ENCODE measurements at places on chromosomes 13 and 19.

DNA sequence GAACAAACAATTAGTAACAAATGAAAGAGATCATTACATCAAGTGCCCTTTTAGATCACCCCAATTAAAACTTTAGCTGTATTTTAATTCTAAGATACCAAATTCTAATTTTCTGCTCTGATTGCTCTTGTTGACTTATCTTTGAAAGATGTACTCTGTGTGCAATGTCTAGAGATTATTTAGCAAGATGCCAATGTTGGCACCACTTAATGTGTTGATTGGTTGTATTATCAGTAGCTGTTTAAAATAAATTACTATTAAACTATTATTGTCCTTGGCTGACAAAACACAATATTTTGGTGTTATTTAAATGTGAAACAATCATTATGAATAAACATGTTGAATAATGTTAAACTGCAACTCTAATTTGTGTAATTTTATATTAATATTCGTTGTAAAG lies 386.0 kb downstream of the DACH1 start:
- DNase-seq, result no peak

DNA sequence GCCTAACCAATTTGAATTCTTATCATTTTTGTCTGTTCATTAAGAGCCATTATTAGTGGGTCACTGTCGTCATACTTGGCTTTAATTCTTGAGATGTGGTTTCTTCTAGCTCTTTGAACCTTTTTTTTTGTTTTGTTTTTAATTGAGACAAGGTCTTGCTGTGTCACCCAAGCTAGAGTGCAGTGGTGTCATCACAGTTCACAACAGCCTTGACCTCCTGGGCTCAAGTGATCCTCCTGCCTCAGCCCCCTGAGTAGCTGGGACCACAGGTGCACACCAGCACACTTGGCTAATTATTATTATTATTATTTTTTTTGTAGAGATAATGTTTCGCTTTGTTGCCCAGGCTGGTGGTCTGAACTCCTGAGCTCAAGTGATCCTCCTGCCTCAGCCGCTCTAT lies 25.8 kb upstream of the LDLR start:
- no peak for DNase-seq

GRCh38 chr13:46556418-46556779 lies 3.4 kb downstream of the LRCH1 start:
- DNase-seq, result no peak

DNA sequence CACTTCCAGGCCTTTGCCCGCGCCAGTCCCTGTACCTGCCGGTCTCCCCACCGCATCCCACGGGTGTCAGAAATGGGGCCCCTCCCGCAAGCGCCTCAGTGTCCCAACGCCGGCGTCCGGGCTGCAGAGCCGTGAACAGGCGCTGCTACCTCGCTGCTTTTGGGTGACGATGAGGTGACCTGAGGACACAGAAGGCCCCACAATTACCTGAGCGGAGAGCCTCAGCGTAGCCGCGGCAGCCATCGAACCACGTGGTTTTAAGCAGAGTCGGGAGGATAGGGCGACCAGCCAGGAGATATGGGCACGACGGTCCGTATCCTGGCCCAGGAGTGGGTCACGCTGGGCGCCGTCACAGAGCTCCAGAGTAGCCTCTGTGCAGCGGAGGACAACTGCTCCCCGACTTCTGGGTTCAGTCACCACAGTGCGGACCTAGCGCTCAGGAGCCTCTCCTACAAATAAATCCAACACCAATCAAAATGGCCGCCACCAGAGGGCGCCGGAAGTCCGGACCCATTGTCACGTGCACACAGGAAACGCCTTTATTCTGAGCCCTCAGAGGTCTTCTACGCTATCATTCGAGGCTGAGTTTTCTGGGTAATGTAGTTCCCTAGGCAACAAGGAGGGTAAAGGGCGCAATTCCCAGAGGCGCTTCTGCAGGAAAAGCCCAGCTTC lies at the start of gene ZNF814:
Gene ZNF814, minus strand, starts transcription at position 478 of the 672 bp plus-strand sequence. Its CDS starts 235 bp downstream, at position 243.
- DNase-seq, result peak; percentile 84

DNA sequence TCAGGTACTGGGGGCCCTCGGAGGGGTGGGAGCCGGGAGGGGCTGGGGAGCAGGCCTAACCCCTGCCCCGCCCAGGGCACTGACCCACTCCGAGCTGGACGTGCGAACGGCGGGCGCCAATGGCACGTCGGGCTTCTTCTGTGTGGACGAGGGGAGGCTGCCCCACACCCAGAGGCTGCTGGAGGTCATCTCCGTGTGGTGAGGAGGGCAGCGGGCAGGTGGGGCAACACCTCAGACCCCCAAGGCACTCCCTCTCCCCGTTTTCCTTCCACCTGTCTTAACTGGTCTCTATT lies 18.2 kb downstream of the HPN start:
- no peak for DNase-seq

GRCh38 chr13:50537029-50537428 lies 306.5 kb downstream of the DLEU7 start:
- no peak for DNase-seq

DNA sequence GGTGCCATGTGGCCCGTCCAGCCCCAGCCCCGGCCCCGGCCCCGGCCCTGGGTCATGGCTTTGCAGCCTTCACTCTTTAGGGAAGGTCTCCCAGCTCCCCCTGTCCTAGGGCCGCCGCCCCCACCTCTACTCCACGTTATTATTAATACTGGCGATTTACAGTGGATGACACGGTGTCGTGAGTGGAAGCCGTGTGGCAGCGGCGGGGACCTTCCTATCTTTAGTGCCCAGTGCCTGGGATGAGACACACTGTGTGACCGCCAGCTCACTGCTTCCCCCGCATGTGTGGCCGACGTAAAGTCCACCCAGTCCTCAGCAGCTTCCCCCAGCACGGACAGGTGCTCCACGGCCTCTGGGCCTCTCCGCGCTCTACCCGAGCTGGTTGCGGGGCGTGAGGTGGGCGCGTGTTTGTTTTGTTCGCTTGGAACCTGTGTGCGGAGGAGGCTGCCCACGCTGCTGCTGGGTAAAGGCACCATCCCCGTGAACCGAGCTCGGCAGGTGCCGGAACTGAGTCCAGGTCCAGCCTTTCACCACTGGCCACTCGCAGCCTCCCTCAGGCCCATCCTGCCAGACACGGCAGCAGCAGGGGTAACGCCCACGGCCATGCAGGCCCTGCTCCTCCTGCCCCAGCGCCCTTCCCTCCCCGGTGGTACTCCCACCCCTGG lies 70.9 kb upstream of the MCF2L start:
- no peak for DNase-seq

DNA sequence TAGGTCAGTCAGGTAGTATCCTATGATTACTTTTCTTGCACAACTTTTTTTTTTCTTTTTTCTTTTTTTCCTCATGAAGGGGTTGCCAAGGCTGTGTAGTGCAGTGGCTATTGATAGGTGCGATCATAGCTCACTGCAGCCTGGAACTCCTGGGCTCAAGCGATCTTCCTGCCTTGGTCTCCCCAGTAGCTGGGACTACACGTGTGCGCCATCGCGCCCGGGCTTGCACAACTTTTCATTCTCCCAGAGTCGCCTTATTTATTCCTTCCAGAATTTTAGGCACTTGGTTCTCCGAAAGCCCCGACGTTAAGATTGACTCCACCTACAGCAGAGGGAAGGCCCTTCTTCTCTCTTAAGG lies 867 bp upstream of the ZNF613 start:
- no peak for DNase-seq
